ENCODE measurements at places on chromosomes 12 and 14.

- DNase-seq, result no peak
Observed at GRCh38 chr14:96130854-96131253, 73.8 kb upstream of the BDKRB2 start.

DNA sequence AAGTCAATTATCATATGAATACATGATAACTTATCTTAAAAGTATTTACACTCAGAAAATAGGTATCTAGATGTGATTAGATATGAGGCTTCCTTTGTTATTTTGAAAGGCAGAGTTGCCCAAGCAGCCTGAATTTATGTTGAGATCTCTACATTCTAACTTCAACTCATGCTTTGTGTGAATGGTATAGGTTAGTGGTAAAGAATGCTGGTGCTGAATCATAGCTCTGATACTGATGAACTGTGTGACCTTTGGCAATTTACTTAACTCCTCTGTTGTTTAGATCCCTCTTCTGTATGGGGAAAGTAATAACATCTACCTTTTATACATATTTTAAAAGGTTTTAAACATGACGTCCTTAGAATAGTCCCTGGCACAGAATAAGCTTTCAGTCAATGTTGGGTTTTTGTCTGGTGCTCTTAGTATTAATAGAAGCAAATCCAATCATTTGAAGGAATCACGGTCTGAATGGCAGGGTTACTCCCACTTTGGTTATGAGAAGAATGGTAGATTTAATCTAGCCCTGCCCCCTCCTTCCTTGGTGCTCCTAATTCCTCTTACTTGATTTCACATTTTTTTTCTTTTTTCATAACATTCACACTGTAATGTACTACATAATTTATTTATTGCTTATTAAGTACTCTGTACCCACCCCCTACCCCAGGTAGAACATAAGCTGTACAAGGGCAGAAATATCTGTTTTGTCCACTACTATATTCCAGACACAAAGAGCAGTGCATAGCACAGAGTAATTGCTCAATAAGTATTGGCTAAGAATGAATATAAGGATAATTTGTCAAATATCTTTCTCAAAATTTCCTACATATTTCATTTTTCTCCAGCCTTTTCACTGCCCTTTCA is 203.3 kb upstream of the KRR1 start:
- DNase-seq, result no peak

DNA sequence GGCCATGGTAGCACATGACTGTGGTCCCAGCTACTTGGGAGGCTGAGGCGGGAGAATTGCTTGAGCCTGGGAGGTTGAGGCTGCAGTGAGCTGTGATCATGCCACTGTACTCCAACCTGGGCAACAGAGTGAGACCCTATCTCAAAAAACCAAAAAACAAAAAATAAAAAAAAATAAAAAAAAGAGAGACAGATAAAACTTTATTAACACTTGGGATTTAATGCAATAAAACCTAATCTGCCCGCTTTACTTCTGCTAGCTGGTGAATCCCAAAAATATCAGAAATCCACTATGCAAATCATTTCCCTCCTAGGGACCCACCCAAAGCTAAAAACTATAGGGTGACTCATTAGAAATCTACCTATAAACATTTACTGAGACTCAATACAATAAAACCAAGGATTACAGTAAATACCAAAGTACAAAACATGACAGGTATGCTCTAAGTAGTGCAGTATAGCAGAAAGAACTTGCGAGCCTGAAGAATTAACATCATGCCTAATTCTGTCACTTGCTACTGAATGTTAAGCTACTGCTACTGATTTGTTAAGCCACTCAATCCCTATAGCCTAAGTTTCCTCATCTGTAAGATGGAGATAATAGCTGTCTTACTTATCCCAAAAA is 50.1 kb upstream of the STAC3 start:
- no peak for DNase-seq

GRCh38 chr12:27511031-27511722 is 12.8 kb upstream of the PPFIBP1 start:
- DNase-seq, result no peak

GRCh38 chr12:569803-570434 is 93.3 kb downstream of the NINJ2 start:
- peak; percentile 89 for DNase-seq

DNA sequence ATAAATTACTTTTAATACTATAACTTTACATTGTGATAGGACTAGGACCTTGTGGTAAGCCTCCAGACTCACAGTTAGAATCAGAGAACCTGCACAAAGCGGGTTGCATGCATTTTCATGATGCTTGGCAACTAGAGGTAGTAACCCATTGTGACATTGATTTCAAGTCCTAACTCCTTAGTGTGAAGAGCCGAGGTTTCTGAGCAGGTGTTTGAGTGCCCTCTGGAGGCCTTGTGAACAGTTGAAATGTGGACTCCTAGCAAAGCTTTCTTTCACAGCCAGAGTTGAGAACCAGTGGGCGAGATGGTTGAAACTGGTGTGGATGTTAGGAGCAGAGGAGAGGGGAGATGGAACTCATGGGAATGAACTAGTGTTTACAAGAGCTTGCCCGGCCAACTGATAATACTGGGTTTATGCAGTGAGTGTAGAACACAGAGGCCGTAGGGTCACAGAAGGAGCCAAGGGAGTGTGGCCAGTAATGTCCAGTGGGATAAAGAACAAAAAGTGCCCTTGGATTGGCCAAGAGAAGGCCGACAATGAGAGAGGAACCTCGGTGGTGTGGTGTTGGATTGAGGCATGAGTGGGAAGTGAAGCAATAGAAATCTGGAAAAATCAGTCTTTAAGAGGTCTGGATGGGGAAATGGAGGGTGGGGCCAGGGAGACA is 10.9 kb downstream of the ZNF664 start:
- peak; percentile 75 for DNase-seq

DNA sequence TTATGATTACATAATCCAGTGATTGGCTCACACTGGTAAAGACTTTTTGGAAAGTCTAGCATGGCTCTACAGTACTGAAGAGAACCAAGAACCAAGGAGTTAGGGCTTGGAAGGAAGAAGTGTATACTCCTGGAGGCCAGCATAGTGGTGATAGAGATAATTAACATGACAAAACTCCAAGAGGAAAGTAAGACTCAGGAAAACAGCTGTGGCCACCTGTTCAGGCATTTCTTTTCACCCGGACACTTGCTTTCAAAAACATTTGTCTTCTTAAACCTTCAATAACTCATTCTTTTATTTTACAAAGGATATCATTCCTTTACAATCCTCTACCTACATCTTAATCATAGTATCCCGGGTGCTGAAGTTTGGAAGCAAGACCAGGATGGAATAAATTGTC is 50.9 kb downstream of the KLHL28 start:
- no peak for DNase-seq

- no peak for DNase-seq
Observed at GRCh38 chr12:47955059-47955458, 8.3 kb upstream of the TMEM106C start.

GRCh38 chr14:100425429-100425827 is 102.3 kb downstream of the SLC25A47 start:
- DNase-seq, result no peak

GRCh38 chr12:6927379-6928021 is at the start of gene ATN1:
ATN1 (plus strand) TSS chr12:6927959; CDS start chr12:6934002, 6,043 bp downstream.
- peak; percentile 53 for DNase-seq

DNA sequence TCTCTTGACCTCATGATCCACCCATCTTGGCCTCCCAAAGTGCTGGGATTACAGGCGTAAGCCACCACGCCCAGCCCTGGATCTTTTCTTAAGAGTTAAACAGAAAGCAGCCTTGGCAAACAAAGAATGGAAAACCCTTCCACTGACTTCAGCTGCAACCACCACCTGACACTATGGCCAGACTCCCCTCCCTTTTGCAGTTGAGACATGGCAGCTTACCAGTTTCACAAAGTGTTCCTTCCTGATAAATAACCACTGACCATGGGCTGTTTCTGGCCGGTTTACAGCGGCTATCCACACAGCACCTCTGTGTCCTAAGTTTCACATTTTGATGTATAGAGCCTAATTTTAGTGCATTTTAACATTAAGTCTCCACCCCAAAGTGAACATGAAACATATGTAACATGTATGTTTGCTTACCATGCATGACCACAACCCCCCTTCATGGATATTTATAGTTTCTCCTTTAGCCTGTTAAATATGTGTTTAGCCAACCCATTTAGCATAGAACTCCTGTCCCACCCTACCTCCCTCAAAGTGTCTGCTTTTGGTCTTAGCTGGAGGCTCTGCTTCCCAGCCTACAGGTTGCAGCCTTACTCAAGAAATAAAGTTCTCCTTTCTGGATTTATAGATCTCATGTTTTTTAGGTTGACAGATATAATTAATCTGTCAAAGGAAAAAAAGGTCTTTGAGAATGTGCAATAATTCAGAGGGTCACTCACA is 32.7 kb upstream of the RAB21 start:
- DNase-seq, result no peak

- peak; percentile 79 for DNase-seq
Observed at GRCh38 chr12:48995086-48995879, 3.9 kb downstream of the DDN start.

DNA sequence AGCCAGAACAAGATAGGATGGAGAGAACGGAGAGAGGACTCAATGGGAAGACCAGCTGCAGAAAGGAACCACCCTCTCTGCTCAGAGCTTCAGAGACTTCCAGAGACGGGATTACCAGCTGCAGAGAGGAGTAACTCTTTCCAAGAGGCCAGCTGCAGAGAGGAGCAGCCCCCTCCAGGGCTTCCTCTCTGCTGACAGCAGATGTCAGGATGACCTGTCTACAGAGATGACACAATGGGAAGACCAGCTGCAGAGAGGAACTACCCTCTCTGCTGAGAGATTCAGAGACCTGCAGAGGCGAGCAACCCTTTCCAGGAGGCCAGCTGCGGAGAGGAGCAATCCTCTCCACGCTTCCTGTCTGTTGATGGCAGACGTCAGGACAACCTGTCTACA is 61.8 kb downstream of the KLRG1 start:
- DNase-seq, result peak; percentile 52

GRCh38 chr14:91585856-91586255 is 75.7 kb upstream of the PPP4R3A start:
- no peak for DNase-seq

- DNase-seq, result no peak
Observed at GRCh38 chr14:69008421-69008884, 29.4 kb upstream of the ACTN1 start.

DNA sequence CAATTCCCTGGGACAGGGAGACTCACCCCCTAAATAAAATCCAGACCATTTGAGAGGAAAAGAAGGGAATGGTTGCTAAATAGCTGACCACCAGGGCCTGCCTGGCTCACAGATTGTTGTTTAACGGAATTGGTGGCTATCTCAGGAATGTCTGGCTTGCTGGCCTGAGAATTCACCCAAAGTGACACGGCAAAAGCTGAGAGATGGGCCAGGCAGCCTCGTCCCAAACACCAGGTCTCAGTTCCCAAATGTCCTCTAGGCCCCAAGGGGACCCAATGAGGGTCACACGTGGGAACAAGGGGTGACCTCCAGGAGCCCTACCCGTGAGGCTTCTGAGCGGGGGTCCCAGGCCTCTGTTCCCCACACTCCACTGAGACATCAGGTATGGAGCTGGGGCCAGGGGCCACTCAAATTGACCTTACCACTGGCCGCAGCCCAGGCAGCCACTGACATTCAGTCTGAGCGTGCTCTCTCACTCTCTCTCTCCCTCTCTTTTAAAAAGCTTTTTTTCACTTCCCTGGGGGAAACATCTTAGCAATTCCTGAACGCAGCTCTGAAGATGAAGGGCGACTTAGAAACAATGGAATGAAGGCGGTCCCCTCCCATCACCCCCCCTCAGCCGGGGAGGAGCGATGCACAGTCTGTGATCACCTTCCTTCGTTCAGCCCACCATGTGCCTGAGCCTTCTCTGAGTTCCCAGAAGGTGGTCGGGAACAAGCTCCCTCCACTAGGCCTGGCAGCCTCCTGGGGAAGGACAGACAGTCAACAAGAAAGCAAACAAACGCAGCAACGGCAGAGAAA is 131.2 kb downstream of the SCARB1 start:
- no peak for DNase-seq

- DNase-seq, result no peak
Observed at GRCh38 chr12:125135906-125136305, 70.7 kb downstream of the AACS start.

DNA sequence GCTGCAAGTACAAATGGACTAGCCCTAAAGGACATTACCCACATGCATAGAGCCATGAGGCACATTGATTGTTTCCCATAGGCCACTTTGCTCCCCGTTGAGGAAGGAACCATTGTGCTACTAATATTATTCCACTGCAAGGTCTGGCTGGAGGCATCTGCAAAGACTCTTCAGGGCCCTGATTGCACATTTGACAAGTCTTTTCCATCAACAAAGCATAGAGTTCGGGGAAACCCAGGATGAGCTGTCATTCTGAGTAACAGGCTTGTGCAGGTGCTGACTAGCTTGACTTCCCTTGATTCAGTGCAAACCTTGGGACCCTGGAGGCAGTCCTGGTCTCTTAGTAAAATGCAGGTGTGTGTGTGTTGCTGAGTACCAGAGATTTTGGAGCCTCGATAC is 73.8 kb downstream of the SUSD6 start:
- DNase-seq, result peak; percentile 65

DNA sequence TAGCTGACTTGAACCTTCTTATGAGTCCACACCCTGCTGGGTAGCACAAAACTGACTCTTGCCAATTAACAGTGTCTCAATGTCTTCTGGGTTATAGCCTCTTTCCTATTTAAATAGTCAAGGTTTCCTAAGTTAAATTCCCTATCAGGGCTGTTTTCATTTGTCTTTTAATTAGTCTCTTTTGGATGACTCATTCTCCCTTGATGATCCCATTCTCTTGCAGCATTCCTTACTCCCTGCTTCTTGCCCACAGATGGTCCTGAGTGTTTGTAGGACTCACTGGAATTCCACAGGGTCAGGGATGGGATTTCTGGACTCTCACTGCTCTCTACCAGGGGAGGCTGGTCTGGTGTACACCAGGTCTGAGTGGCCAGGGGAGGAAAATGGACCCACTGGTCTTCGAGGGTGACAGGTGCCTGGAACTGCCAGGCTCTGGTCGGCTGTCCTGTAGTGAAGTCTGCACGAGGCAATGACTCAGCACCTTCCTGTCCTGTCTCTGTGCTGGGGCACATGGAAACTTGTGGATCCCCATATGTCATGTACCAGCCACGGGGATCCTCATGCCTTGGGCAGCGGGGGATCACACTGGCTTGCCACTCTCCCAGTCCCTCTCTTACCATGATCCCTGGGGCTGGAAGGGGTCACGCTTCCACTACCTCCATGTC is 236.5 kb upstream of the PELI2 start:
- DNase-seq, result no peak

GRCh38 chr14:41146391-41146790 is 460.3 kb upstream of the LRFN5 start:
- DNase-seq, result no peak

GRCh38 chr14:99735189-99736135 is 51.4 kb downstream of the CYP46A1 start:
- DNase-seq, result no peak

Measured in suppressor macrophage treated with lipopolysaccharide for 4 hours (primary cell).